Kidney epithelial cell (primary cell): ENCODE measurements at places on chromosomes 7 and 10.

- no peak for DNase-seq
Measured at GRCh38 chr10:8063935-8064334, 9.4 kb downstream of the GATA3 start.

GRCh38 chr10:87794285-87794684, 23.7 kb downstream of the ATAD1 start:
- DNase-seq: no peak

- no peak for DNase-seq
Measured at GRCh38 chr7:1800902-1801301, 130.8 kb downstream of the ELFN1 start.

GRCh38 chr10:79424221-79425073, 21.0 kb downstream of the ZCCHC24 start:
- no peak for DNase-seq

- DNase-seq: no peak
Measured at GRCh38 chr7:29309041-29309854, 114.7 kb downstream of the CHN2 start.

GRCh38 chr10:70890917-70891431, 2.6 kb upstream of the PCBD1 start:
- DNase-seq: no peak

DNA sequence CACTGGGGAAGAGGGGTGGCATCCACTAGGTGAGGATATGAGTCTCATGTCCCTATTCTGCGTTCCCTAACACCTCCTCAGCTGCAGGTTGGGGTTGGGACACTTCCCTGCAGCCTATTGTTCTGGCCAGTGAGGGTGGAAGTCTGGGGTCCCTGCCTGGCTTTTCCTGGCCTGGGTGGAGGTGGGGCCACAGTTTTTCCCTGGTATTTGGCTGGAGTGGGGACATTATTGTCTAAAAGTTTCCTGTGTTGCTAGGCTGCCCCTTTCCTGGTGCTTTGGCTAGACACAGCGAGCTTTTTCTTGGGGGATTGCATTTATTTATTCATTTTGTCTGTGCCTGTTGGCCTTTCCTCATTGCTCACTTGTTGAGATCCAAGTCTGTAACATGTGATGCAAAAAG, 559.5 kb upstream of the IGFBP3 start:
- no peak for DNase-seq

DNA sequence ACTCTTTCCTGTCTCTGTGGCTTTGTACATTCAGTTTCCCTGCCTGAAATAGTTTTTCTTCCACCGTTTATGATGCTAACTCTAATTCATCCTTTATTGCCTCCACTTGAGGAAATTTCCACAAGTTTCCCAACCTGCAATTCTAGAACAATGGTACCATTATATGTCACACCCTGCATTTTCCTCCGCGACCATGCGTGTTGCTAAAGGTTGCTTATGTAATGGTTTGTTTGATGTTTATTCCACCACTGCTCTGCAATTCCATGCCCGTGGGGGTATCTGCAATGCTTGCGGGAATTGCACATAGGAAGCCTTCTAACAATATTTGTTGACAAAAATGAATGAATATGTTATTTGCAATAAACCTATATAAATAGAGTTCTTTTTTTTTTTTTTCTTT, 69.5 kb upstream of the ST8SIA6 start:
- no peak for DNase-seq

- DNase-seq: no peak
Measured at GRCh38 chr10:75400771-75401568, 594 bp downstream of the ZNF503 start.

DNA sequence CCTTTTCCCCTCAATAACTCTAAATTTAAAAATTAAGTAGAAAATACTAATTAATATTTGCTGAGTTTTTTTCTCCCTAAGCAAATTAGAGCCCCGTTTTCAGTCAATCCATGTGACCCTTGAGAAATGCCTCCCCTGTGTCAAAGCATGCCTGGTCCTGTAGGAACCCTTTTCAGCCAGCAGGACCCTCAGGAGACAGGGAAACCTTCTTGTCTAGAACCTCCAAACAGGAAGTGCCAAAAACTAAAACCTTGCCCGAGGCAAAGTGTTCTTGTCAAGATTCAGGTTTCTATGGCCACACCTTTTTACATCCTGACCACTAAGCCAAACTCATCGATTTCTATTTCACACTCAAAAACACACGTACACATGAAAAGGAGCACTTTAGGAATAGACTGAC, 60.1 kb upstream of the NFE2L3 start:
- DNase-seq: no peak

GRCh38 chr10:13500201-13500600, 28.6 kb downstream of the BEND7 start:
- DNase-seq: no peak
